ENCODE measurements at places on chromosomes 6 and 20.

GRCh38 chr6:63799813-63800212 lies 164.2 kb downstream of the PHF3 start:
- no peak for DNase-seq

- no peak for DNase-seq
Measured at GRCh38 chr20:16569246-16570153, 3.7 kb downstream of the KIF16B start.

- no peak for DNase-seq
Measured at GRCh38 chr20:51566594-51566993, 24.1 kb upstream of the NFATC2 start.

DNA sequence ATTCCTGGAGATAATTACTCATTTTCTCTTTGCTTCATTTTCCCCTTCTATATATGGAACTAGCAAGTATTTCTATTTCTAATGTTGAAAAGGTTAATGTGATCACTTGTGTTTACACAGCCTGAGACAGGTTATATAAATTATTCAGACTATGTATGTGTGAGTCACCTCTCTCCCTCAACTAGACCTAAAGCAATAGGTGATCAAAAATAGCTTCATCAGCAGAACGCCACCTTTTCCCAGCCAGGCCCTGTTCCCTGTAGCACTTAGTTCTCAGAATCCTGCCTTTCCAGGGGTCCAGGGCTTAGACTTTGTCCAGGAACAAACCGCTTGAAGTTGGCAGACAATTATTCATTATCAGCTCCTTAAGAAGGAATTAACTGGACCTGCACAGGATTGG lies 125.3 kb upstream of the EXOC2 start:
- DNase-seq = no peak

DNA sequence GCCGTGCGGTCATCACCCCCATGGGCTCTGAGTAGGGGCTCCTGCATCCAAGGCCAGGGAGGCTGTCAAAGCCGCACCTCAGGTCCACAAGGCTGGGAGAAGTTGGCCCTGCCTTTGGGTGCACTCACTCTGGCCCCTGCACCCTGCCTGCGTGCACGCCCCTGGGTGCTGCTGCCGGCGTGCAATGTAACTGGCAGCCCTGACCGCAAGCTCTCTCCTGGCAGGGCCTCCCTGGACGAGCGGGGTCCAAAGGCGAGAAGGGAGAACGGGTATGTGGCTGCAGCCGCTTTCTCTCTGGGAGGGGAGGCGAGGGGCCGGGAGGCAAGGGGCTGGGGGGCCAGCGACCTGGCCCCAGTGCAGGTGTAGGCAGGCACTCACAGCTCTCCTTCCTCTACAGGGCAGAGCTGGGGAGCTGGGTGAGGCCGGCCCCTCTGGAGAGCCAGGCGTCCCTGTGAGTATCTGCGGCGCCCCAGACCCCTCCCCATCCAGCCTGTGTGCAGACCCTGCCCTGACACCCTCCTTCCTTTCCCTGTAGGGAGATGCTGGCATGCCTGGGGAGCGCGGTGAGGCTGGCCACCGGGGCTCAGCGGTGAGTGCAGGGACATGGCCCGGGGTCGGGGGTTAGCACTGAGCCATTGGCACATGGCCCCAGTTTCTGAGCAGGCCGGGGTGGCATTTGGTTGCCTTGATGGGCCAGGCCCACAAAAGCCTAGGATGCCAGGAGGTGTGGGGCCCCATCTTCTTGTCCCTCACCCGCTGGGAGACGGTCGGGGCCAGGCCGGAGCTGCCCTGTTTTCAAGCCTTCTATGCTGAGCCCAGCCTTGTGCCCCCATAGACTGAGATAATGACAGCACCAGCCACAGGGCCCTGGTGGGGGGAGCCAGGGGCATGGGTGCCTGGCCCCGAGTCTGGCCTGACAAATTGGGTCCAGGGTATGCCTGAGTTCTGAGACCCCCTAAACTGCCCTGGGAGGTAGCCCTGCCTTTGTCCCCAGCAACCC lies 12.7 kb downstream of the COL9A3 start:
- no peak for DNase-seq

- no peak for DNase-seq
Measured at GRCh38 chr6:151553416-151554165, 59.8 kb downstream of the CCDC170 start.

- no peak for DNase-seq
Measured at GRCh38 chr6:43990627-43991619, 136.3 kb downstream of the MRPL14 start.

DNA sequence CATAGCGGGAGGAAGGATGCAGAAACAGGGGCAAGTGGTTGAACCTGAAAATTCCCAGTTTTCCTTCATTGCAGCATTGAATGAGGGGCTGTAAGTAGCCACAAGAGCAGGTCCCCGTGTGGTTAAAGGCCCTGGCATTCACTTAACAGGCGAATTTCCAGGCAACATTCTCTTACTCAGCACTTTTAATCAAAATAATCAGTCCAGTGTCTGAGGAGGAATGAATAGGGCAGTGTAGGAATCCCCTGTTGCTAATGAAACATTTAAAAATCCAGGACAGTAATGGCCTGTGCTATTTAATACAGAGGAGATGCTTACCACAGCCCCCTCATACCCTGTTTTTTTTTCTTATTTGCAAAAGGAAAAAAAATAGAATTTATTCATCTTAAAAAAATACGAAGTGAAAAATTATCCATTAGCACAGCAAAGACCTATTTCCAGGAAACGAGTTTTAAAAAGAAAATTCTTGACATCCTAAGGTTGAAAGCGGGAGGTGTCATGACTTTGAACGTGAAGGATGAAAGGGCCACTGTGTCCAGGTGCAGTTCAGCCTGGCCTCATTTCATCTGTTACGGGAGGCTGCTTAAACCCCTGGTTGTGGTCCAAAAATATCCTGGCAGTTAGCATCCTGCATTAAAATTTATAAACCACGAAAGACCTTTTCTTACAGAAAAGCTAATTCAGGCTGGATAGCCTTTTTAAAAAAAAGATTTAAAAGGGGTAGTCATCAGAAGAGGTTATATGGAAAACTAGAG lies 20.2 kb downstream of the MYLK4 start:
- no peak for DNase-seq

DNA sequence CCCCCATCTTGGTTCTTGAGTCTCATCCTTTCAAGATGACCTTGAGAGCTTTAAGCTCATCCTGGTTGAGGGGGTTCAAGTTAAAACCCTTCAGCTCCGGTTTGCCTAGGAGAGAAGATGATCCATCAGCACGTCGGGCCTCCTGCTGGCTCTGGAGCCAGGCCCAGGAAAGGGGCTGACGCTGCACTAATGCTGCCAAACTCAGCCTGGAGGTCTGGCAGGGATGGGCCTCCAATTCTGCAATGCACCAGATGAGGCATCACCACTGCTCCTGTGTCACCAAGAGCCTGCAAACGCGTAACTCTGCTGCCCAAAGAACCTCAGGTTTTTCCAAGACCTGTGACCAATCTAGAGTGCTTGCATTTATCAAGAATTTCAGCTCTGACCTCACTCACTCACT lies 6.1 kb downstream of the PDRG1 start:
- no peak for DNase-seq

DNA sequence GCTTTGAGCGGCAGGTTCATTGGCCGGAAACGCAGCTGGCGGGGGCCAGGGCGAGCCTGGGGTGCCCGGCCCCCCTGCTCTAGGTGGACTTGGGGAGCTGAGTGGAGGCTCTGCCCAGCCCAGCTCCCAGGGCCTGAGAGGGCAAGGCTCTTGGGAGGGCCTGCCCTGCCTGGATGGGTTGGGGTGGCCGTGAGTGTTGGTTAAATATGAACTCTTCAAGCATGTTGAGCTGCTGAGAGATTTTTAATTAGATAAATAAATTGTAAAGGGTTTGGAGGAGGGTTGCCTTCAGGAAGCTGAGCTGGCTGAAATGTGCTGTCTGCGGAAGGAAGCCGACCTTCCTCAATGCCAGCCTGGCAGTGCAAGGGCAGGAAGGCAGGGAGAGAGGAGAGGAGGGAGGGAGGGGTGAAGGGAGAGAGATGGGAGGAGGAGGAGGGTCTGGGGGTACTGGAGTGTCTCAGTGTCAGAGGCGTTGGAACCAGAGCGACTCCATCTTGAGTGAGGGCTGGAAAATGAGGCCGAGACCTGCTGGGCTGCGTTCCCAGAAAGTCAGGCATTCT lies 39.4 kb upstream of the PMEPA1 start:
- DNase-seq = no peak

- no peak for DNase-seq
Measured at GRCh38 chr6:169445661-169446581, 192.3 kb upstream of the THBS2 start.

- DNase-seq = no peak
Measured at GRCh38 chr6:145761584-145761983, 26.3 kb upstream of the EPM2A start.

DNA sequence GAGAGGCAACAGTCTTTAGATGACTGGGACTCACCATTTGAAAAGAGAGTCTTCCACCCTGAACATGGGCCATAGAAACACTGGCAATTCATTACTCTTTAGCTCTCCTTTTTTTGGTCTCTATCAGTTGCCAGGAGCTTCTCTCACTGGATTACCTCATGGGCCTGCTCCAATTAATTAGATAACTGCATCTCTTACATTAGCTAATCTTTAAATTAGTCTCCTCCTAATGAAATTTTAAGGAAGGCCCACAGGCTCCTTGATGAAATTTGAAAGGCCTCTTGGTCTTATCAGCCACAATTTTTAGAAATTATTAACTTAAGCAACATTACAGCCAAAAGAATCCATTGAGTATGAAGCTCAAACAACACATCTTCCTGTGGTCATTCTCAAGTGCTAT lies 184.4 kb downstream of the UNC5CL start:
- DNase-seq = no peak

- no peak for DNase-seq
Measured at GRCh38 chr20:37948956-37949355, 46.0 kb downstream of the VSTM2L start.

- no peak for DNase-seq
Measured at GRCh38 chr20:9300534-9300933, 213.9 kb upstream of the LAMP5 start.

- no peak for DNase-seq
Measured at GRCh38 chr6:70538376-70538775, 28.4 kb upstream of the SDHAF4 start.

DNA sequence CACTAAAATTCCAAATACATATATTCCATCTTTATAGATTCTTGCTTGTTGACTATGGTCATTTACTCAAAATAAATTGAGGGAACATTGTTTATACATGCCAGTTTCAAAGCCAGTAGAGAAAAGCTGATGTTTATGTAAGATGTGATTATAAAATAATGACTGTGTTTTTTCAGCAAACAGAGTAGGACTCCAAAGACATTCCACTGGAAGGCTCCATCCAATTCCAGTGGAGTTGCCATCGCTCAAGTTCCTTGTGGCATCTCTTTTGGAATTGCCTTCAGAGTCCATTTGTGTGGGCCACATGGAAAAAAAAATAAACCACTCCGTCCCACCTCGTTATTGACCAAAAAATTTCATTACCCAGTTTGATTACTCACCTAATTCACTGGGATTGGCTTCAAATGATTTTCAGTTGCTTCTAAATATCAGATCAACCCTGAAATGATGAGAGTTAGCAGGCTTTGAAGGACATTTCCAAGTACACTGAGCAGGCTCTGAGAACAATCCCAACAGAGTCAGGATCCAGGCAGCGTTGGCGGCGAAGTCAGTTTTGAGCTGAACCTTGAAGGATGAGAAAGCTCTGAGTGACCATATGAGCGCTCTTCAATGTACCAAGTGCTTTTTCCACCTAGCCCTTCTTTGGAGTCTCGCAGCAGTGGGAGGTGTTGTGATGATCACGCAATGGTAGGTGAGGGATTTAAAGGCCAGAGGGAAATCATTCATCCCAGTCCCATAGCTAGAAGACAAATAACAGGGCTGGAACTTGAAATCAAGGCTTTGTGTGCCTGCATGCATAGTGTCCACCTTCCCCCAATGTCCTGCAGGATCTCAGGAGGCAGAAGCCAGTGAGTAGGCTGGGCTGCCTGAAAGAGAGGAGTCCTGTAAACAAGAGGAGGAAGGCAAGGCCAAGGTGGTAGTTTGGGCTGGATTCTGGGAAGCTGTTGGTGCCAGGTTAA lies 281.7 kb downstream of the CDC5L start:
- DNase-seq = no peak

DNA sequence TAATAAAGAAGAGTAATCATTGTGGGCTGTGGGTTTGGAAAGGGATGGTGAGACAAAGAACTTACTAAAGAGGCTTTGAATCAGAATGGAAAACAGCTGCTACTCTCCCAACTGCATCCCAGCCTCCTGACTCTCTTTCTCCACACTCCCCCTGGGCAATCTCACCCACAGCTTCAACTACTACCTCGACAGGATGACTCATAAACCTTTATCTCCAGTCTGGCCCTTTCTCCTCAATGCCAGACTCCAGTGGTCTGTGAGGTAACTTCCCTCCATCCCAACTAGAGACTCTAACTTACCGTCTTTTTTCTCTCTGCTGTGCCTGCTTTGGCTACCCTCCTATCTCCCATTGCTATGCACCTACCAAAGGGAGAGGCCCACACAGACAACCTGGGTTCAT lies 135.3 kb upstream of the RREB1 start:
- no peak for DNase-seq

GRCh38 chr6:50112981-50113857 lies 63.5 kb upstream of the DEFB112 start:
- no peak for DNase-seq

DNA sequence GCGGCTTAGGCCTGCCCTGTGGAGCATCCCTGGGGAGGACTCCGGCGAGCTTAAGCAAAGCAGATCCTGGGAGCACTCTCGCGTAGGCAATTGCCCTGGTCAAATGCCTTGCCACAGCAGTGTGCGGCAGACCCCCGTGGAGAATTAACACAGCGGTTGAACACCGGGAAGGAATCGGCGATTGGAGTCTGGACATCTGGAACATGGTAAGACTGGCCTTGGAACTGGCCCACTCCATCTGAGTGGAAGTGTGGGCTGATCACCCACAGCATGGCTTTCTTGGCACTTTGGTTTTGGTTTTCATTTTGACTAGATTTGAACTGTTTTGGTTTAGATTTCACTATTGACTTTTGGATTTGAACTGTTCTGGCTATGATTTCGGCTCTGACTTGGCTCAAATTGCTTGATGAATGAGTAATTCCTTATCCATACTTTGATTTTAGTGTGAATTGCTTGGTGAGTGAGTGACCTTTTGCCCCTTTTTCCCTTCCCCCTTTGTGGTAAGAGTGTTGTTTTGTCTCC lies 300.7 kb downstream of the RNGTT start:
- no peak for DNase-seq

DNA sequence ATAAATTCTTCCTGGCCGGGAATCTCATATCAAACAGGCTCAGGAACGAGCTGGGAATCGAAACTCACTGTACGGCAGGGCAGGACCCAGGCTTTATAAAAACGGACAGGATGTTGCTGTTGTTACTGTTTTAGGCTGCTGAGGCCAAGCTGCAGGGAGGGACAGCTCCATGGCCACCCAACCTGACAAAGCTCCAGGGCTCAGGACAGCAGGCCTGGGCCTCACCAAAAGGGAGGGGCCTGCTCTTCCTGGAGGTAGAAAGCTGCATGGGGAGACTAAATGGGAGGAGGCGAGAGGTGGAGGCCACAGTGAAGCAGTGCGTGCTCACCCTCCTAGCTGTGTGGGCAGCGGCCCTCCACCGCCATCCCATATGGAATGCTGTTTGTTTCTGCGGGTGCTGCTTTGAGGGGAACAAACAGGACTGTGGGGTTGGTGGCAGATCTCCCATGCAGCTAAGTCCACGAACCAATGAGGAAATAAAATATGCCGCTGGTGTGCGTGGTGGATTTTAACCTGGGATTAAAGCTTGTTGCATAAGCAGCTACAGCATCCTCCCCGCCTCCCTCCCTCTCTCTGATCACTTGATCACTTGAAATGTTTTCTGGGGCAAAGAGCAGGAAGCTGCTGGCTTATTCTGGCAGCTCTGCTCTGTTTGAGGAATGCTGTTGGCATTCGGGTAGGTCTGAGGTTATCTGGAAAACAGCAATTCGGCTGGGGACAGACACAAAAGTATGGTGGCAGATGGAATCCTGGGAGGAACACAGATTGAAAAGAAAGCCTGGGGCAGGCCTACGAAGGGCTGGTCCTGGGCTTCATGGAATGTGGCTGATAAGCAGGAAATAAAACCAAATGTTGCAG lies 2.4 kb upstream of the ZMYND8 start:
- DNase-seq = no peak

All from stimulated activated CD4-positive, alpha-beta T cell treated with anti-CD3 and anti-CD28 coated beads, TNF-alpha, amount 100 ng/mL, for 24 hours (primary cell).